Heart left ventricle (tissue), 16 donors: ENCODE measurements at places on chromosomes 6 and 20.

DNA sequence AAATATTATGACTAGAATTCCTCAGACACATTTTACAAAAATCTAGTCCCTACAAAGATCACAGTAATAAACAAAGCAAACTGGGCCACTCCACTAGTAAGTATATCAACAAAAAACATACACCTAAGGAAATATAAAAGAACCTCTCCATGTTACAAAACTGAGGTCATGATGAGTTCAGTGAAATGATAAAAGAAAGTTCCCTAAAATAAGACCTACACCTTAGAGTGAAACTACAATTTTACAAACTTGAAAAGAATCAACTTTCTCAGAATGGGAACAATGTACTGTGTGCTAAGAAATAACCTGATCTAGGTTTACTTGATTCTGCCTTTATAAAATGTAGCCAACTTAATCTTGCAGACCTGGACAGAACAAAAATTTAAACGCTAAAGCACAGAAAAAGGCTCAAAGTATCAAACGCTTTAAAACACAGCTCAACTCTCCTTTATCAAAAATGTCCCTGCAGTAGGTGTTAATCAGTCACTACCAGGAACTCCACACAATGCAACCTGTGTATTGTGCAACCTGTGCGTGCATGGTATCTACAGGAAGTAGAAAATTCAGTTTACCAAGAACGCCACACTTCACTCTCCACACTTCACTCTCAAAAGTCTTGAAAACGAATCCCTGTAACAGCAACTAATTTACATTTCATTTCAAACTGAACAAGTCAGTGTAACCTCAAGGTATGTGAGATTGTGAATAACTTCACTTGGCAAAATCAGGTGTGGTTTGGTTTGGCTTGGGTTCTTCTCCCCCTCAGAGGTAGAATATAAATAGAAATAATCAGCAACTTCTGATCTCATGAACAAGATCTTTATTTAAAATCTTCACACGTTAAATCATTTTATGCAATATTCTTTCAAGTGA, 1.8 kb downstream of the RALGAPA2 start:
- DNase-seq: no peak

- peak; percentile 26 for DNase-seq
Observed at GRCh38 chr6:157223021-157223430, 100.3 kb downstream of the TMEM242 start.

GRCh38 chr20:17728074-17728473, 28.3 kb downstream of the BANF2 start:
- DNase-seq: no peak

- DNase-seq: no peak
Observed at GRCh38 chr6:151349651-151350270, 41.6 kb downstream of the ZBTB2 start.

- no peak for DNase-seq
Observed at GRCh38 chr20:62966212-62967148, 14.0 kb downstream of the SLC17A9 start.

DNA sequence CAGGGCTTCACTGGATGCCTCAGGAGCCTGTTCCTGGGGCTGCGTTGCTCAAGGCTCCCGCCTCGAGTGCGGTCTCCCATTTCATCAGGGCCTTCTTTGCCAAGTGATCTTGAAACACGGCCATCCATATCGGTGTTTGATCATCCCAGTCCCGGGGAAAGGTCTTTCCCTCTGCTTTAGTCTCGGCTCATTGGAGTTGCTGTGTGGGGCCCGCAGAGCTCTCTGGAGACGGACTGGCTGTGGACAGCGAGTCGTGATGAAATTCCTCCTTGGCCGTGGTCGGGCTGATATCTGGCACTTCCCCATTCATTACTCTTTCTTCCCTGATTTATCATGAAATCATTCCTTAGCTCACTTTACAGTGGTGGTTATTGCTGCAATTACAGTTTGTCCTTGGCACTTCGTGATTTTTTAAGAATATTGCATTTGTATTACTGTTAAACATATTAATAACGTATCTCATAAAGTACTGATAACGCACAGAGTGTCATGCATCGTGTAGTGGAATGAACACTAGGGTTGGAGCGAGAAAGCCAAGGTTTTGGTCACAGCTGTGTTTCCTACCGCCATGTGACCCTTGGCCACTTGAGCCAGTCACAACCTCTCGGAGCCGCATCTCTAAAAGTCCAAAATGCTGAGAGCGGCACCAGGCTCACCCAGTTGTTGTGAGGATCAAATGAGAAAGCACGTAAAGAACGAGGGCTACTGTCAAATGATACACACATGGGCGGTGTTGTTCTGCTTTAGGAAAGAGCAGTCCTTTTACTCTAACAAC, 71.8 kb downstream of the MTHFD1L start:
- DNase-seq: no peak

DNA sequence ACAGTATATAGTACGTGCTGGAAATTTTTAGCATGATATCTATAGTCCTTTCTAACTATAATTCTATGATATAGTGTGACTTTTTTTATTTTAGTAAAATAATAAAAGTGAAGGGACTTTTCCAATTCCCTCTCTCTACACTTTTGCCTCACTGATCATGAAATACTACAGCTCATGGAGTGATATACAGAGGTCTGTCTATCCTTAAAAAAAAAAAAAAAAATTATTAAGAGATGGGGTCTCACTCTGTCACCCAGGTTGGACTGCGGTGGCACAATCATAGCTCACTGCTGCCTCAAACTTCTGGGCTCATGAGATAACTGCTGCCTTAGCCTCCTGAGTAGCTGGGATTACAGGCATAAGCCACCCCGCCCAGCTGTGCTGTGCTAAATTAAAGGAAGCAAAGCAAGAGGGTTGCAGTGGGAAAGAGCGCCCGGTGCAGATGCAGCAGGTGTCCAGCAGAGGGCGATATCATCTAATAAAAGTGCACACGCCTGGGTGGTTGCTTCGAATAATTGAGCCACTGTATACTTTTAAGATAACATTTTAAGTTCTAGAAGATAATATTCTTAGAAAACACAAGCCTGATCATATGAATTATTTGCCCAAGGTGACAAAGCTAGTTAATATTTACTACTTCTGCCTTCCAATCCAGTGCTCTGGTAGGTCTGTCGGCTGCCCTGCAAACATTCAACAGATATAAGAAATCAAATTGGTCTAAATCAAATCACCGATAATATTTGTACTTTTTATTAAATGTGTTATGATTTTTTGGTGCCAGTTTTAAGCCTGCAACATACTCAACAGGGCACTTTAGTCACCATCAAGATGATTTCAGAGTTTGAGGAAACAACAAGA, 94.9 kb upstream of the NT5E start:
- DNase-seq: peak; percentile 45

DNA sequence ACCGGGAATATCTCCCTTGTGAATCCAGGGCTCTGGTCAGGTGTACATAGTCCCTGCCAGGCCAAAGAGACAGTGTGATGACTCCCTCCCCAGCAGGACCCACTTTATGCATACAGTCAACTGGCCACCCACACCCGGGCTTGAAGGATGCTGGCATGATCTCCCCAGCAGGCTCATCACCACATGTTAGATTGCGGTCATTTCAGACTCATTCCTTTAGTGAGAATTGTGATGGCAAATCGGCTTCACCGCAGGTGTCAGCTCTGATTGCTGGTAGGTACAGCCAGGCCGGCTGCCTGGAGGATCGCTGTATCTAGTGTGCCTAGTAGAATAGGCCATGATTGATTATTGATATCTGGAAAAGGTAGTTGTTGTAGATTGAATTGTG, 24.5 kb downstream of the CD83 start:
- DNase-seq: no peak

DNA sequence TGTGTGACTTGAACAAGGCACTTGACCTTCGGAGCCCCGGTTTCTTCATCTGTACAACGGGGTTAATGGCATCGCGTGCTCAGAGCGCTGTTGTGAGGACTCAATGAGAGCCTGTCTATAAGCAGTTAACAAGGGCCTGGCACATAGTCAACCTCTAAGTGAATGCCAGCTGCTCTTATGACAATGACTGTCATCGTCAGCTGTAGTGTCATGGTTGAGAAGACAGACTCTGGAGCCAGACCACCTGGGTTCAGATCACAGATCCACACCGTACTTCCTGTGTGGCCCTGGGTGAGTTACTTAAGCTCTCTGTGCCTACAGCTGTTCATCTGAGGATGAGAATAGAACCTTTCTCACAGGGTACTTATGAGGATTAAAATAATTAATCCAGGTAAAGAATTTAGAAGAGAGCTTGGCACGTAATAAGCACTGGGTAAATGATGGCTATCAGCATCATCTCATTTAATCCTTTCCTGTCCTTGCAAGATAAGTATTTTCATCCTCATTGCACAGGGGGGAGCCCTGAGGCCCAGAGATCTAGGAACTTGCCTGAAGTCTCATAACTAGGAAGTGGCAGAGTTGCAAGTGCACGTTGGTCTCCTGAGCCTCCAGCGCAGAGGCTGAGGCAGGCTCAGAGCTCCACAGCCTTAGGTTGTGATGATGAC, 105.3 kb downstream of the EYA2 start:
- no peak for DNase-seq

- DNase-seq: no peak
Observed at GRCh38 chr6:119649531-119649930, 300.0 kb upstream of the MAN1A1 start.
